ENCODE measurements at places on chromosomes 2 and 18.

- no peak for DNase-seq
These were observed 64.0 kb downstream of the MBP start for GRCh38 chr18:77068321-77069312.

DNA sequence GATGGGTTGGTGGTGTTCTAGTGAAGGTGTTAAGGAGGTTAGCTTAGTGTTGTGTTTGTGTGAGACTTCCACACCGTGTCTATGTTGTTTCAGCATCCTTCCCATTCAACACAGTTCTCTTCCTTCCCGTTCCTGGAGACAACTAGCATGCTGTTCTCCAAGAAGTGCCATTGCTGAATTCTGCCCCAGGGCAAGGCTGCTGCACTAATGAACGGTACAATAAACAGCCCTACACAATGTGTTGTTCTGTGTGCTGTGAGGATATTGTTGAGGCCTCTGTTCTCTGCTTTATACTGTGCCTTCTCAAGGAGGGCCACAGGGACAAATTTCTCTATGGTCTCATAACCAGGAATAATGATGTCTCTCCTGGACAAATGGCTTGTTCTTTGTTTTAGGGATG, 39.8 kb upstream of the ZEB2 start:
- DNase-seq: no peak

- DNase-seq: no peak
These were observed 144.2 kb upstream of the DLGAP1 start for GRCh38 chr18:4599312-4599711.

DNA sequence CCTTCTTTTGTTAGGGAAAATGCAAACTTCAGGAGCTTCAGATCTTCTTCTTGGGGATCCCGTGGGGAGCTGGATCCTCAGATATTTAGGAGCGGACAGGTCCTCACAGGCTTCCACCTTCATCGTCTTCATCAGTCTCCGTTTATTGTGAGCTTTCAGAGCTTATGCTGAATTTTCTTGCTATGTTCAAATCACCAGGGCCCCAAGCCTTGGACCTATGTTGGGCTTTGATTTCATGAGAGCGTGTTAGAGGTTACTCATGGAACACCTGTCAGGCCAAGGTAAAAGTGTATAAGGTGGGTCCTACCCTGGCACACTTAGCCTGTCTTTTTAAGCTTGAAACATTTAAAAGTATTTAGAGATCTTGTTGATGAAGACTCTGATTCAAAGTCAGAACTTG, 212.9 kb downstream of the FAM210A start:
- DNase-seq: no peak

GRCh38 chr2:105809097-105809473, 64.4 kb downstream of the NCK2 start:
- no peak for DNase-seq

- no peak for DNase-seq
These were observed 70.8 kb downstream of the EPHA4 start for GRCh38 chr2:221501210-221501882.
